ENCODE measurements at places on chromosomes 5 and 9. TPM values are rescaled to one million over a fixed set of nuclear protein-coding genes. Genes with fewer than 3 reads are reported as not detected.

GRCh38 chr5:94153736-94154450 lies 412.5 kb upstream of the POU5F2 start:
- DNase-seq = no peak

The CSF1R gene
- 4.9 TPM for total RNA-seq

DNA sequence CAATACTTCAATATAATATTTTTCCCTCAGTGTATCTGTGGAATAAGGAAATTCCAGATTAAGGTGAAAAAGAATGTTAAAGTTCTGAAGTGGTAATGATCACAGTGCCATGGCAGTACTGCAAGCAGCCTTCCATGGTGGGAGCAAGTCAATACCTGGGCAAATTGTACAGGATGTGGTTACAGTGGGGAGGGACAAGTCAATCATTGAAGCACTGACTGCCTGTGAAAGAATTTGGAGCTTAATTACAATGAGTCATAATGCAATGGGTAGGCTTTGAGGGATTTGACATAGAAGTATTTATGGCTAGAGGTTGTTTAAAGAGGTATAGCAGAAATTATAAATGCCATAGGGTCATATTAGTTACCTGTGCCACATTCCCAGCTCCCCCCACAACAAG lies 786.5 kb upstream of the ACO1 start:
- peak; percentile 33 for DNase-seq

The POLR3G gene
- total RNA-seq = 1.4 TPM

DNA sequence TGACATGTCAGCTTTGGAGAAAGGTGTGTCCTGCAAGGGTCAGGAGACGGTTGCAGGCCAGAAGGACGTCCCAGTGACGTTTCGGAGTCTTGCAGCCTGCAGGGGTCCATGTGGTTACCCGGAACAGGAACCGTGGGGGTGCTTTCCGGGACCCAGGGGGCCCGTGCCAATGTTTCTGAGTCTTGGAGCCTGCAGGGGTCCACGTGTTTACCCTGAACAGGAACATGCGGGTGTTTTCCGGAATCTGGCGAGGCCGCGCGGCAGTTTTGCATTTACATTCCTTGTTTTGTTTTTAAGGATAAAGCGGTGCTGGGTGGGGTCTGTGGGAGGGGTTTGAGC lies 30.6 kb downstream of the NKD2 start:
- DNase-seq = no peak

DNA sequence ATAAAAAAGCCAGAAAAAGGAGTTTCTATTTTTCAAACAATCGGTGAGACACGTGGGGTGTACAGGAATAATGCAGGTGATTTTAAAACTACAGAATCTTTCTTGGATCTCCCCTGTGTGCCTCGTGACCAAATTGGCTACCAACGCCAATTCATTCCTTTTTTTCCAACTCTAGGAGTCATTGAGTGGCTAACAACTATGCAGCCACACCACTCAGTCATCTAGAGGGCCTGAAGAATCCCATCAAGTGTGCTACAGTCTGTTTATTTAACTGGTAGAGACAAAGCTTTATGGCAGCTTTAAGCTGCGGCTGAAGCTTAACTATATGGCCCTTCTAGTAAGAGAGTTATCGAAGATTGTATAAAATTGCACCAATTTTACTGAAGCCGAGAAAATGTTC lies 113.1 kb upstream of the NIPBL start:
- no peak for DNase-seq

The ENC1 gene
- total RNA-seq = 89.6 TPM

GRCh38 chr5:78806544-78806943 lies 158.0 kb upstream of the LHFPL2 start:
- no peak for DNase-seq

The TMEFF1 gene
- 0.18 TPM for total RNA-seq

DNA sequence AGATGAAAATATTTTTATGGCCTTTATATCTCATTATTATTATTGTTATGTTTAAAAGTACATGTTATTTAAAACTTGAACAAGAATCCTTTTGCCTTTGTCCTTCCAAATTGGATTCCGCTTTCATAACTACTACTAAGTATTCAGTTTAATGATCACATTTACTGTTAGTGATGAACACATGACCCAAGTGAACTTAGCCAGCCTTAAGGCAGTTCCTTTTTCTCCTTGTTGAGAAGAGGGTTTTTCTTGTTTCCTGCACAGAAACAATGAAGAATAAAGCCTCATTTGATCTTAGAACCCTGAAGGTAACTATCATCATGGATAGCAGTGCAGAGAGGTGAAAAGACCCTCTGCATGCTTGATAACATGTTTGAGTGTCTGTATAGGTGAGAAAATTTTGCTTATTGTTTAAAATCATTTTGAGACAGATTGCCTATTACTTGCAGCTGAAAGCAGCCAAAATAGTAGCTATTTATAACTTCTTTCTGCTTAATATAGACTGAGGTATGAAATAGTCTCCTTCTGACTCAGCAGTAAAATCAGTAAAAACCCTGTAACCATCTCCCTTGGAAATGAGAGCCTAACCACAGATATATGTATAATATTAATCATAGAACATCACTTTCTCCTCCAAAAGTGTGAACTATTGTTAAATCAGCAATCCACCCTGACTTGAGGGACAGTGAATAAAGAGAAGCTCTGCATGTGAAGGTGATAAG lies 266.2 kb downstream of the SPATA31D1 start:
- DNase-seq = no peak

DNA sequence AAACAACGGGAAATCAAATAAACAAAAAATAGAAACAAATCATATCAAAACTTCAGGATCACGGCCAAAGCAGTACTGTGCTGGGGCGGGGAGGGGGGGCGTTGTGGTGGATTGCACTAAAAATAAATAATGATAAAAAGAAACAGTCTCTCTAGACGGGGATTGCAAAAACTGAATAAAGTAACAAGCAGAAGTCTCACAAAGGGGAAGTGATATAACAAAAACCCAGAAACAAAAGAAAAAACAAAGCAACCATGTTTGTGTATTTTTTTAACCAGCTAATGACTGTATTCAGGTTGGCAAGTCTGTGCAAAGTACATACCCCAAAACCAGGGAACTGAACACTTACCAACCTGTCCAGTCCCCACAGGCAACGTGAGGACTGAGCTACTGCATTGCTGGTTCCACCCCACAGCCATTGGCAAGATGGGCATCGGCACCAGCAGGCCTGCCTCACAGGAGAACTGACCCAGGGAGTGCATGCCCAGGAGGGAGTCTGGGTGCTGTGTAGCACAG lies 24.1 kb downstream of the BICD2 start:
- no peak for DNase-seq

DNA sequence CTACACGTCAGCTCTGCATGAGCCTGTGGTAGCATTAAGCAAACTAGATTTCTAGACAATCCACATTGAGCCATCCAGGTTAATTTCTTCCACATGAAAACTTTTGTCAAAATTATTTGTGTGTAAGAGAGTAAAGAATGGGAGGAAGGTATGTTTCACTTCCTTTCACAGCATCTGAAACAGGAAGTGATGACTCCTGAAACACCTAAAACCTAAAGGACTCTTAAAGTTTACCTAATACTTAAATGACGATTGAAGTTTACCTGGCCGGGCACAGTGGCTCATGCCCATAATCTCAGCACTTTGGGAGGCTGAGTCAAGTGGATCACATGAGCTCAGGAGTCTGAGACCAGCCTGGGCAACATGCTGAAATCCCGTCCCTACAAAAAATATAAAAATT lies 223.8 kb downstream of the CEMIP2 start:
- DNase-seq = no peak

- no peak for DNase-seq
These were observed 93.7 kb upstream of the IL6ST start for GRCh38 chr5:56088431-56088949.

DNA sequence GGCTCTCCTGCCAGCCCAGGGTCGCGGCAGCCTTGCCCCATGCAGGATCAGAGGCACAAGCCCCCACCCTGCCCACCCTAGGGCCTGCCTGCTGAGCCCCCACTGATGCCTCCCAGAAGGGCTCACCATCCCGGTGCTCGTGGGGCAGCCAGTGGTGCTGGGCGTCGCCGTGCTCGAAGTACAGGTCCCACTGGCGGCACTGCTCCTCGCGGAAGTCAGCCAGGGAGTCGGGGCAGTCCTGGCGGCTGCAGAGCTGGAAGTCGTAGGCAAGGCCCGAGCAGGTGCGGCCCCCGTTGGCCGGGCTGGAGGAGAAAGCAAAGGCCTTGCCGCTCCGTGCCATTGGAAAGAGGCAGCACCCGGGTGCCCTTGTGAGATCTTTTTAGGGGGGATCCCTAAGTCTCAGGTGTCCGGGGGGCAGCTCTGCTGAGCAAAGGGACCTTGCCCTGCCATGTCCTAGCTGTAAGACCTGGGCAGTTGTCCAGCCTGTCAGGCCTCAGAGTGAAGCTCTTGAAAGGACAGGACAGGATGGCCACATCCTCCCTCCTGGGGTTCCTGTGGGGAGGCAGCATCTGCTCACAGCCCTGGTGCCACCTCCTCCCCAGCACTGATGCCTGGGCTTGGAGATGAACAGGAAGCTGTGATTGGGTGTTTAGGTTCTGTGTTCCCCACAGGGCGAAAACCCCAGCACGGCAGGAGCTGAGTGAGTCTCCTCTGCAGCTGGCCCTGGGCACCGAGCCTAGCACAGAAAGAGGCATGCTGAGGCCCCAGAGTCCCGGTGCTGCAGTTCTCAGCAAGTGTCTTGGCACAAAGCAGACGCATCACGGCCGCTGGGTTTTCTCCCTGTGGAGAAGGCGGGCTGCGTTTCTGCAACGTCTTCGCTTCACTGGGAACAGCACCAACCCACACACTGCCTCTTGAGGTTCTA lies 77.7 kb downstream of the ZNF354C start:
- no peak for DNase-seq

DNA sequence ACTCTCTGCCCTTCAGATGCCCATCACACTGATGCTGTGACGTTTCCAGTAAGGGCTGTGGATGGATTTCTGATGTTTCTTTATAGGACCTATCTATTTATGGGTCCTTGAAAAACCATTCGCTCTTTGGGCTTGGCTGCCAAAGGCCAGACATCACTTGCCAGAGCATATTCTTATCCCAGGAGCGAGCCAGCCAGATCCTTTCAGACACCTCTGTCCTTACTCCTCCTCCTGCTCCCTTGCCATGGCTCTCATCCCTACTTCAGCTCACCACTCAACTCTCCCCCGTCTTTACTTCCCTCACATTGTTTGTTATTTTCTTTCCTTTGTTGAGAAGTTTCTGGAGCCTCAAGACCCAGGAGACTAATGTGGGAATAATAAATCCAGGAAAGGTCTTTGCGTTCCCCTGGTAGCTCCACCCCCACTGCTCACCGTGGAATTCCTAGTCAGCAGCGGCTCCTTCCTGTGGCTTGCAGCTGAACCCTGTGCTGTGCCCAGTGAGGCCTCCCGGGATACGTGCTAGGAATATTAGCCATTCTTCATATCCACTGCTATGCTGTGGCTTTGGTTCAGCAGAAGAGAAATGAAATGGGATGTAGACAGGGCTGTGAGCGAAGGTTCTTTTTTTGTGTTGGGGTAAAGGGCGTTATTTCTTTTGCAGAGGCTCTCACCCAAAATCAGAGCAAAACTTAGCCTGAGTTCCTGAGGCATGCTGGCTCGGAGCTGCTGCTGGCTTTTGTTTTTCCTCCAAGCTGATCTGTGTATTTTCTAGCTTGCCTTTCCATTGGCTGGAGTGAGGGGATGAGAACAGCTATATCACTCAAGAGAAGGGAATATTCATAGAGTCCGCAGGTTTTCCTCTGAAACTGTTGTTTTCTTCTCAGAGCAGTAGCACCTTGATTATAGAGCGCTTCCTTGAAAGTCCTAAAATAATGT lies 171.1 kb downstream of the SAXO1 start:
- no peak for DNase-seq

DNA sequence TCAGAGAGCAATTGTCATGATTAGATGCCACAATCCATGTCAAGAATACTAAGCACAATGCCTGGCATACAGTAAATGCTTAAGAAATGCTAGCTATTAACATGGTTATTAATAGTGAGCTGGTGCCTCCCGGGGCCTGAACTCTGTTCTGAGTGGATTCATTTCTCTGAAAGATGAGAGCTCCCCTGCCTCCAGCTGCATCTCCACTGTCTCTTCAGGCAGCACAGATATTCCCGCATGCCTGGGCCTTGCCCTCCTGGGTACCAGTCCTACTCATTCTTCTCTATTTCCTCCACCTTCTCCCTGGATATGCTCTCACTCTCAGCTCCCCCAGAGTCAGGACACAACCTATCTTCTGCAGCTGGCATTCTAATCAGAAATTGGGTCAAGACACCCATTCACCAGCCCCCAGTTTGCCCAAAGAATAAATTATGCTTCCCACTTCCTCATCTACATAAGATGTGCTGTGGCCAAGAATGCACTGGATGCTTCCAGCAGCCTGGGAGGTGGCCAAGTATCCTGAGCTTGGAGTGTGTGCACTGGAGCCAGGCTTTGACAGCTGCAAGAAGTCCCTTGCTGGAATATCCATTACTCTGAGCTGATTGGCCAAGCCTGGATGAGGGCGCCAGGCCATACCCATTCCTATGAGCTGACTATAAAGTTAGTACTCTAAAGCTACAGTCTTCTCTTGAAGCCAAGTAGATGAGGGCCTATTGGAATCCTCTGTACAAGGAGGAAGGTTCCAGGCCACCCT lies 669.0 kb downstream of the ACTL7B start:
- no peak for DNase-seq

The SPATA31E1 gene
- total RNA-seq = not detected

- DNase-seq = peak; percentile 32
These were observed 5.3 kb downstream of the ERAP2 start for GRCh38 chr5:96881511-96882115.

The PCDHGA7 gene
- 0.68 TPM for total RNA-seq

DNA sequence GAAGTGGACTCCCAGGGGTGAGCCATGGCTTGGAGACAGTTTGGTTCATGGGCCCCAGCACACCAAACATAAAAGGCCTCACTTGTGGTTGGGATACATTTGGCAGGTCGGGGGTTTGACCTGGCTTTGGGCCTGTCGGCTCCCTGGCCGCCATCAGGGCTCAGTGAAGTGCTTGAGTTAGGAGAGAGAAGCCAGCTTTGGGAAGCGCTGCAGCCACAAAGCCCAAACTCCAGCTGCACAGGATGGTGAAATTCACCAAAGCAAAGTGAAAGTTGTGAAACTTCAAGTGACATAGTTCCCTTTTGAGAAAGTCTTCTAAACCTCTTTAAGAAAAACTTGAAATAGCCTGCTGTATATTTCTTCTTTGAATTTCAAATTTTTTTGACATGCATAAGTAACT lies 27.5 kb downstream of the SLC46A2 start:
- DNase-seq = no peak

The DEPDC1B gene
- total RNA-seq = 1.2 TPM

All from natural killer cell (primary cell).